ENCODE measurements at places on chromosomes 4 and X.

- no peak for DNase-seq
Observed at GRCh38 chrX:16882169-16882568, 12.0 kb upstream of the RBBP7 start.

GRCh38 chr4:189204616-189205015 is 736.1 kb upstream of the FRG1 start:
- no peak for DNase-seq

GRCh38 chr4:73897380-73898136 is 28.4 kb downstream of the CXCL1 start:
- no peak for DNase-seq

DNA sequence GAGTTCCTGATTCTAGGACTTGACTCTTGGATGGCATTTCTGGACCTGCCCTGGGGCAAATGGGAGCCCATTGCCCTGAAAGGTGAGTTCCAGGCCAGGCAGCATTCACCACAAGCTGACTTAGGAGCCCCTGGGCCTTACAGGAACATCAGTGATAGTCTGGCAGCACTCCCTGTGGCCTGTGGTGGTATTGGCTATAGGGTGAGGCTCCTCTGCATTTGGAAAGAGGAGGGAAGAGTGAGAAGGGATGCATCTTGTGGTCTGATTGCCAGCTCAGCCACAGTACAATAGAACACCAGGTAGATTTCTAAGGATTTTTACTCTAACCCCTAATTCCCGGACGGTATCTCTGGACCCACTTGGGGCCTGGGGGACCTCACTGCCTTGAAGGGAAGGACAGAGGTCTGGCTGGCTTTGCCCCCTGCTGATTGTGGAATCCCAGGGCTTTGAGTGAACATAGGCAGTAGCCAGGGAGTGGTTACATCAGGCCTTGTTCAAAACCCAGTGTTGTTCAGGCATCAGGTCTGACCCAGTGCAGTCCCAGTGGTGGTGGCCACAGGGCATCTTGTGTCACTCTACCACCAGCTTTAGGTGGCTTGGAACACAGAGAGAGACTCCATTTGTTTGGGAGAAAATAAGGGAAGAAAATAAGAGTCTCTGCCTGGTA is 32.9 kb downstream of the MAGED4 start:
- DNase-seq, result no peak

DNA sequence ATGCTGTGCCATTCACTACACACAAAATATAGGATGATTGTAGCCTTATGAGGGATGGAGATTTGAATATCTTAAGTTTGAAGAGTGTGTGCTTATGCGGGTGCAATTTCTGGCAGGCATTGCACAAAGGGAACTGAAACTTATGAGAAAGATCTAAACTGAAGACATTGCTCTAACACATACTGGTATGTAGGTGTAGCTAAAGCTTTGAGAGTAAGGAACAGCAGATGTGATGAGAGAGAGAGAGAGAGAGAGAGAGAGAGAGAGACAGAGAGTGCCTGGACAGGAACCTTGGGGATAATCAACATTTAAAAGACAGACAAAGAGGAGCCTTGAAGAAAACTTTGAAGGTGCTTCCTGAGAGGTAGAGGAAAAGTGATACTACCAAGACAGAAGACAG is 379.7 kb downstream of the SPRY1 start:
- DNase-seq, result no peak

GRCh38 chr4:125547836-125548235 is 233.1 kb downstream of the FAT4 start:
- no peak for DNase-seq

DNA sequence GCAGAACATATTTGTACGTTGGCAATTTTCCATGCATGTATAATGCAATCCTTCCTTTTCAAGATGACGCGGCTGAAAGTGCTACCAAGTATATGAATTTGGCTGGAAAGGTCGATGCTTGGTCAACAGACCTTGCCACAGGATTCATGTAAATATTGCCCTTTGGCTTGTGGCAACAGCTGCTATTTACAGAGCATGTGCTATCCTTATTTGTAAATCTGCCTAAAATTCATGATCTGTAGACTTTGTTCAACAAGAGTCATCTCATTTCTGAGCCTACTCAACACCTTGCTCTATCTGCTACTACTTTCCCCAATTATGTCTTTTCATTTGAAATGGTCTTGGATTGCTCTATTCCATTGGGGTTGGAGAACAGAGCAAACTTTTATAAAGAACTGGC is 1.9 kb upstream of the SMARCA1 start:
- no peak for DNase-seq

- DNase-seq, result no peak
Observed at GRCh38 chrX:64885850-64886249, 90.4 kb downstream of the ZC4H2 start.

GRCh38 chrX:46447384-46447783 is 97.8 kb downstream of the ZNF674 start:
- DNase-seq, result no peak

All from NCI-H1694 (cell line).